ENCODE measurements at places on chromosomes 16 and 17. TPM values are rescaled to one million over a fixed set of nuclear protein-coding genes. Genes with fewer than 3 reads are reported as not detected.

The UBE2Z gene
- 68.1 TPM for total RNA-seq

The MIEF2 gene
- 15.1 TPM for total RNA-seq

The SRCIN1 gene
- total RNA-seq: under 0.01 TPM

The ADAM11 gene
- under 0.01 TPM for total RNA-seq

The KRT36 gene
- total RNA-seq: not detected

The WSCD1 gene
- total RNA-seq: 1.3 TPM

The TLCD3A gene
- total RNA-seq: 12.5 TPM

The MYH1 gene
- not detected for total RNA-seq

The CRHR1 gene
- total RNA-seq: not detected

The IL21R gene
- total RNA-seq: 0.79 TPM

The UNKL gene
- 6.5 TPM for total RNA-seq

The BEAN1 gene
- total RNA-seq: not detected

The ACE gene
- 0.93 TPM for total RNA-seq

The TMIGD1 gene
- total RNA-seq: not detected

The CHD9 gene
- 50.6 TPM for total RNA-seq

The APOH gene
- total RNA-seq: not detected

The FLYWCH2 gene
- 56.6 TPM for total RNA-seq

The EPOP gene
- total RNA-seq: 0.26 TPM

The CHTF18 gene
- 6.7 TPM for total RNA-seq

The RAC3 gene
- total RNA-seq: 4.8 TPM

The ABCC6 gene
- 0.75 TPM for total RNA-seq

The RNF157 gene
- 0.19 TPM for total RNA-seq

The CIBAR2 gene
- not detected for total RNA-seq

The SLC5A11 gene
- not detected for total RNA-seq

The CDH11 gene
- total RNA-seq: 405 TPM

The LPO gene
- total RNA-seq: not detected

The CEP112 gene
- 10.7 TPM for total RNA-seq

The KRT39 gene
- total RNA-seq: not detected

The AOC3 gene
- total RNA-seq: 0.26 TPM

The SOCS3 gene
- 107 TPM for total RNA-seq

The CCL14 gene
- not detected for total RNA-seq

The KRT24 gene
- total RNA-seq: not detected

The FGF11 gene
- total RNA-seq: 0.19 TPM

The SLC13A5 gene
- not detected for total RNA-seq

Measured in aortic smooth muscle cell (primary cell).